ENCODE measurements at places on chromosomes 6 and 20.

DNA sequence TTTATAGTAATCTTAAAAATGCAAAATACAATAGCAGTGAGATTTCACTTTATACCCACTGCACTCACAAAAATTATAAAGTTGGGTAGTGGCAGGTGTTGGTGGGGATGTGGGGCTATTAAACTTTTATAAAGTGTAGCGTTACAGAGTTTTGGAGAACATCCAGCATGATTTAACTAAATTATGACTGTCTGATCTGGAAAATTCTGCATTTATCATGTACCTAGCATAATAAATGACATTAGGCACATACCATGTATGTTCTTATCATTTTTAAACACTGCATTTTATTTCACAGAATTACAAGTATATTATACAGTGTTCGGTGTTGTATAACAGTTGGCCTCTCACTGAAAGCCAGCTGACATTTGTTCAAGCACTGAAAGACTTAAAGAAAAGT is 169.9 kb downstream of the ADGB start:
- no peak for DNase-seq

- no peak for DNase-seq
Observed at GRCh38 chr20:42567409-42567808, 622.3 kb downstream of the PTPRT start.

DNA sequence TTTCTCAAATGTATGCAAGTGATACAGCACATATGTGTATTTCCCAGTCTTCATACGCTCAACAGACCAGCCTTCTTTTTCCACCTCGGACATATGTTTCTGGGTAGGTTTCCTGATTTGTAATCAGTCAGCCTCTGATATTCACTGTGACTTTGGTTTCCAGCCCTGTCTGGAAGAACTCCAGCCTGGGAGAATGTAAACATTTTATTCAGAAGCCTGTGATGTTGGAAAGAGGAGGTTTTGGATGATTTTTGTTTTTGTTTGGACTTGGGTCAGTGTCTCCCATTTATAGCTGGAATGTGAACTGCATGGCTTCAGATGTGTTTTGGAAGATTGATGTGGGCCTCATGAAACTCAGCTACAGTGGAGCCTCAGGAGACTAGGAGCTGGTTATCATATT is 172.2 kb upstream of the CENPW start:
- DNase-seq: no peak

DNA sequence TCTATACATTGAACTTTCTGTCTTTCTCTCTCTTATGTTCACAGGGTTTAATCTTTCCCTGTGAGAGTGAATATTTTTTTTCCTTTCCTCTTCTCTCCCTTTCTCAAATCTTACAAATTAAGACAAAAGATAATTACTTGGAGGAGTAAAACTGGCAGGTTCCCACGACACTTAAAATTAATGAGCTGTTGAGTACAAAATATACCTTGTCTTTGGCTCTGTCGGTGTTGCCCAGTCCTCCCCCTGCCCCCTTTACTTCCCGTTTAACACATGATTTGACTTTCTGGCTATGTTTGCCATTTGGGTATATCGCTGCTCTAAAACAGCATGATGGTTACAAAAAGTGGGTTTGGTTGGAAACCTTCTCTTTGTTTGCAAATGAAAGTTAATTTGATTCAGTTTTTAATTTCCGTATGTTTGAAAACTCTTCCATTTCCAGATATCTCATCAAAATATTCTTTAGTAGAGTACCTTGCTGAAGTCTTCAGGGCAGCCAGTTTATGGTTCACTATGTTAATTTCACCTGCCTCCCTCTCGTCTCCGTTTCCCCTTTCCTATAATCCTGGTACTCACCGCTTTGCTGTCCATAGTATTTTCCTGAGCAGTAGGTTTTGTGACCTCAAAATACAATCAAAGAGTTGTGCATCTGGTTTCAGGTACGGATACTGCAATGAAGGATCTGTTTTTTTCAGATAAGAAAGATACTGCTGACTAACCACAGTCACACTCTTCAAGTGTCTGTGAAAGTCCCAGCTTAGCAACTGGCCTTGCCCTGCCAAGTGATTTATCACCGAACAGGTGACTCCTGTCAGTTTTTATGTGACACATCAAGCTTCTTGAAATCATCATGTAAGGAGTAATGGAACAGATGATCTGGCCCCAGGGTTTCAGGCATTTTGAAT is 181.2 kb downstream of the DTNBP1 start:
- peak; percentile 54 for DNase-seq

GRCh38 chr6:24775520-24776058 is 852 bp downstream of the GMNN start:
- peak; percentile 65 for DNase-seq
